ENCODE measurements at places on chromosomes 4 and X. TPM values are rescaled to one million over a fixed set of nuclear protein-coding genes. Genes with fewer than 3 reads are reported as not detected.

CRMP1 gene
- total RNA-seq, result not detected

HAUS7 gene
- 26.0 TPM for total RNA-seq

DGKK gene
- total RNA-seq, result not detected

BTC gene
- total RNA-seq, result under 0.01 TPM

KCNIP4 gene
- total RNA-seq, result not detected

TMSB15C gene
- total RNA-seq, result 1.1 TPM

EGFL6 gene
- total RNA-seq, result not detected

CXCL6 gene
- 0.59 TPM for total RNA-seq

GLUD2 gene
- 3.7 TPM for total RNA-seq

TTC29 gene
- not detected for total RNA-seq

FHIP1A gene
- total RNA-seq, result not detected

CLDN2 gene
- not detected for total RNA-seq

SSX4B gene
- not detected for total RNA-seq

CTAG2 gene
- not detected for total RNA-seq

WDR17 gene
- total RNA-seq, result 3.3 TPM

TMSB15B gene
- total RNA-seq, result 3.3 TPM

IL2RG gene
- total RNA-seq, result not detected

AKAP14 gene
- total RNA-seq, result not detected

CXCL11 gene
- total RNA-seq, result not detected

PWWP3B gene
- total RNA-seq, result not detected

GAGE12E gene
- total RNA-seq, result not detected

USP9X gene
- total RNA-seq, result 112 TPM

S100G gene
- total RNA-seq, result not detected

EFHC2 gene
- total RNA-seq, result 0.37 TPM

VCX3B gene
- total RNA-seq, result not detected

RBMXL3 gene
- total RNA-seq, result not detected

CLTRN gene
- total RNA-seq, result 0.20 TPM

OTUD6A gene
- total RNA-seq, result not detected

ADAD1 gene
- not detected for total RNA-seq

TMPRSS11A gene
- not detected for total RNA-seq

C4orf51 gene
- total RNA-seq, result not detected

PRDM5 gene
- total RNA-seq, result 13.2 TPM

NAA11 gene
- total RNA-seq, result not detected

ARHGAP36 gene
- not detected for total RNA-seq

PCDH11X gene
- not detected for total RNA-seq

ATP1B4 gene
- not detected for total RNA-seq

PTCHD1 gene
- not detected for total RNA-seq

PDZD4 gene
- total RNA-seq, result 0.20 TPM

KIAA1210 gene
- not detected for total RNA-seq

CSN1S1 gene
- total RNA-seq, result not detected

SLC6A8 gene
- total RNA-seq, result 8.4 TPM

FGF2 gene
- 17.8 TPM for total RNA-seq

ADGRG4 gene
- not detected for total RNA-seq

NPY2R gene
- total RNA-seq, result under 0.01 TPM

SLC7A11 gene
- total RNA-seq, result 10.3 TPM

AVPR2 gene
- not detected for total RNA-seq

CT55 gene
- not detected for total RNA-seq

ADAM29 gene
- not detected for total RNA-seq

TKTL1 gene
- not detected for total RNA-seq

USP27X gene
- 2.7 TPM for total RNA-seq

MAGEA2B gene
- total RNA-seq, result not detected

FGFBP2 gene
- not detected for total RNA-seq

MAGEC3 gene
- not detected for total RNA-seq

SPANXA2 gene
- not detected for total RNA-seq

Measured in subcutaneous preadipocyte (primary cell).